AML-193 (cell line): ENCODE measurements at places on chromosomes 7 and 10.

- no peak for DNase-seq
Measured at GRCh38 chr10:59976909-59977308, 70.6 kb upstream of the CCDC6 start.

GRCh38 chr10:78934532-78934898 lies 134.3 kb upstream of the ZMIZ1 start:
- DNase-seq = no peak

DNA sequence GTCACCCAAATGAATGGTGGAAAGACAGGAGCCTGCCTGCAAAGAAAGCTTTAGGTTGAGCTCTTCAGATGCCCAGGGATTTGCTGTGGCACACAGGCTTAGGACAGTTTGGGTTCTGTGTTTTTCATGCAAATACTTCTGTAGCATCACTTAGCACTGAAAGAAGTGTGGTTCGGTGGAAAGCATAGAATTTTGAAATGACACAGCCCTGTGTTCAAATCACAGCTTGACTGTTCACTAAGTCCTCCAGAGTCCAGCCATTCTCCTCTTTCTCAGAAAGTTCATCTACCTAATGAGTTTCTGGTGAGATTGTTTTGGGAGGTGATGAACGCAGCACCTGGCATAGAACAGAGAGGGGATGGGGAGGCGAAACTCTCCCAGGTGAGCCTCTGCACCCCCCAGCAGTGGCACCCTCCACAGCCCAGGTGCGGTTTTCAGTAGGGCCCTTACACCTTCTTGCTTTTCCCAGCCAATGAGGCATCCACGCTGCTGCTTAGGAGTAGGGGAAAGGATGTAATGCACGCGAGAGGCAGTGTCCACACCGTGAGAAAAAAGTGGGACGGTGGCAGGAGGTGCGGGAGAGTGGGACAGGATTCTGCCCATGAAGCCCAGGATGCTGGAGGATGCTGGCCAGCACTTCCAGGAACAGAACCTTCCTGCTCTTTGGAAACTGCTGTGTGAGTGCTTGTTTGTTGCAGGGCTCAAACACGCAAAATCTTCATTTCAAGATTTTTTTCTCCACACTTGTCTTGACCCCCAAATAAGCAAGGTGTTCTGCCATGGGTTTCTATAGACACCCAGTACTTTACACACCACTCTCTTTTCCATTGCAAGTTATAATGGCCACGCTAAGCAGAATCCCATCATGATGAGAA lies 11.6 kb downstream of the EN2 start:
- no peak for DNase-seq

DNA sequence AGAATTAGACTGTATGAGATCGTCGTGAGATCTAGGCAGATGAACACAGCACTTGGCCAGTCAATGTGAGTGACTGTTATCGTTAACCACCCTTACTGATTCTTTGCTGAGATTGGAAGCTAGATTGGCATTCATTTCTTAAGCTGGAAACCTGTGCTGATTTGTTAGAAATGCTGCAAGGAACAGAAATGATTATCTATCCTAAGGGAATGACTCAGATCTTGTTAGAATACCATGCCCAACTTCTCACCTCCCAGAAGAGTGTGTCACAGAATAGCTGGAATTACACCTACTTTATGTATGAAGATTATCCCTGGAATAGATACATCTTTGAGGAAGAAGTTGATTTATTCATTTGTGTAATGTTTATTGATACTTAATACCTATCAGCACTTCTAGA lies 275.2 kb downstream of the AUTS2 start:
- no peak for DNase-seq

DNA sequence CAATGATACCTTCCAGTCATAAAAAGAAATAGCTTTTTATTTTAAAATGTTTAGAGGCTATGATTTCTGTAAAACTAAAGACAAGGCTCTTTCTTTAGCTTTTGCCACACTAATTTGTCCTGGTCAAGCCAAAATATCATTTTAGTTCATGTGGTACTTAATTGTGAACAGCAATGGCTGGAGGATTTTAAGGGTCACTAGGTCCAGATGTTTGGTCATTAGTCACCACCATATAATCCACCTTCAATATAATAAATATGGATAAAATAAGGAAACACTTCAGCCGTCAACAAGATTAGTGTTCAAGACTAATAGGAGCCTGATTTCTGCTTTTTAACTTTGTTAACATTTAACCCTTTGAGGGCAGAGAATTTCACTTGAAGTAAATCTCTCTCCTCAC lies 50.0 kb upstream of the HGF start:
- no peak for DNase-seq

- no peak for DNase-seq
Measured at GRCh38 chr10:22823109-22823508, 104.7 kb upstream of the ARMC3 start.

DNA sequence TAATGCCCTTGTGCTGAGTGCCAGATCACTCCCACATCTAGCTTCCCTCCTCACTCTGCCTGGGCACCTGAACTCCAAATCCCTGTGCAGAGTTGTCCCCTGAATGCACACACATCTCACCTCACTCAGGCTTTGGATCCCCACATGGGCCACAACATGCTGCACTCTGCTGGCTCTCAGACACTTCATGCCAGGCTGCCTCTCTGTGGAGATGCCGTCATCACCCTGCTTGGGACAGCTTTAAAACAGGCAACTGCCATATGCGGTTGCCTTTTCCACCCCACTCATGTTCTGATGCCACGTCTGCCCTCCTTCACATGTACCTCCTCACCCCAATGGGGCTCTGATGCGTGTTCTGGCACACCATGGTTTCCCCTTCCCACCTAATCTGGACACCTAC lies 477.0 kb downstream of the GFRA1 start:
- DNase-seq = no peak
